ENCODE measurements at places on chromosomes 4 and X. TPM values are rescaled to one million over a fixed set of nuclear protein-coding genes. Genes with fewer than 3 reads are reported as not detected.

GRCh38 chrX:14030174-14030530 lies 460 bp upstream of the GEMIN8 start:
- no peak for DNase-seq

DNA sequence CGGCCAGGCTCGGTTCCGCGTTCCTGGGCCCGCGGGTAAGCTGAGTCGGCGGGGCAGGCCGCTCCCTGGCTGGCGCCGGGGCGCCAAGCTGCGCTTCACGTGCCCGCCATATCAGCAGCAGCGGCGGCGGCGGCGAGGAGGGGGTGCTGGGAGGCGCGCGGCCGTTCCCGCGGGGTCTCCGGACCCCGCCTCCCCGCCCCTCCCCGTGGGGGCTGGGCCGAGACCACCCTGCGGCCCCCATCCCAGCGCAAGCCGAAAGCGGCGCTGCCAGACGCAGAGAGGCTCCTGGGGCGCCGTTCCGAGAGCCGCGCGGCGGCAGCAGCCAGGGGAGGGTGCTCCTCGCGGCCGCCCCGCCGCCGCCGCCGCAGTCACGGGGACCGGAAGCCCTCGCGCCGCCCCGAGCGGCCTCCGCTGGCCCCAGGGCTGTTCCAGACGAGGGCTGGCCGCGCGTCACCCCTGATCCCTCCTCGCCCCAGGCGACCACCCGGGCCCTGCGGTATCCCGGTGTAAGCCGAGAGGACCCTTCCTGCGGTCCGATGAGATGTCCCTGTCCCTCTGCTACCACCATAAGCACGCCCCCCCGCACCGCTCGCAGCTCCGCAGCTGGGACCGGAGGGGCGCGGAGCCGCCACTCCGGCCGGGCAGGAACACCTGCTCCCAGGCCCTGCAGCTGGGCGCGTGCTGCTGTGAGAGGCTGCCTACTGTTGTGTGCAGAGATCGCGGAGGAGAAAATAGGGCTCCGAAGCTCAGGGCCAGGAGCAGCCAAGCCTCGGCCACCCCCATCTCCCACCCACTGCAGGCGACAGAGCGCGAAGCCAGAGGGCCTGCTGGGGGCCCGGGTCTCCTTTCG lies 7.5 kb upstream of the BCOR start:
- DNase-seq = no peak

- DNase-seq = no peak
Measured at GRCh38 chr4:180909279-180909678, 1333.9 kb upstream of the TENM3 start.

DNA sequence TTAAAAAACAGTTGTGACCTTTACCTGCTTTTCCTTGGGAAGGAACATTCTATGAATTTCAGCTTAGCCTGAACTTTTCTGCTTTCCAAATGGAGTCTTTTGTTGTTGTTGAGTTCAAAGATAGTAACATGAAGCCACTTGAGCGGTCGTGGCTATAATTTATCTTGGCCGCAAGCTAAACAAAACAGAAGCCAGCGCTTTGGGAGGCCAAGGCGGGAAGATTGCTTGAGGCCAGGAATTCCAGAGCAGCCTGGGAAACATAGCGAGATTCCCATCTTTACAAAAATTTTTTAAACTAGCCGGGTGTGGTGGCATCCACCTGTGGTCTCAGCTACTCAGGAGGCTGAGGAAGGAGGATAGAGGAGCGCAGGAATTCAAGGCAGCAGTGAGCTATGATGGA lies 29.9 kb downstream of the TKTL1 start:
- DNase-seq = no peak

The MRFAP1L1 gene
- 44.0 TPM for total RNA-seq

The ADH1B gene
- total RNA-seq = 1.3 TPM

Measured in GM12878 (cell line).